ENCODE measurements at places on chromosomes 7 and 10.

- no peak overlapping the region for H3K27ac ChIP-seq
- DNase-seq, result no peak
- H3K27me3 ChIP-seq, result no peaks in the 10 kb centered on the region
- no peaks in the 10 kb centered on the region for H3K36me3 ChIP-seq
- peaks cover 19% of the 10 kb centered on the region for H3K4me1 ChIP-seq
- H3K4me3 ChIP-seq, result no peak overlapping the region
Measured at GRCh38 chr10:35328404-35329037, 7.8 kb upstream of the CCNY start.

DNA sequence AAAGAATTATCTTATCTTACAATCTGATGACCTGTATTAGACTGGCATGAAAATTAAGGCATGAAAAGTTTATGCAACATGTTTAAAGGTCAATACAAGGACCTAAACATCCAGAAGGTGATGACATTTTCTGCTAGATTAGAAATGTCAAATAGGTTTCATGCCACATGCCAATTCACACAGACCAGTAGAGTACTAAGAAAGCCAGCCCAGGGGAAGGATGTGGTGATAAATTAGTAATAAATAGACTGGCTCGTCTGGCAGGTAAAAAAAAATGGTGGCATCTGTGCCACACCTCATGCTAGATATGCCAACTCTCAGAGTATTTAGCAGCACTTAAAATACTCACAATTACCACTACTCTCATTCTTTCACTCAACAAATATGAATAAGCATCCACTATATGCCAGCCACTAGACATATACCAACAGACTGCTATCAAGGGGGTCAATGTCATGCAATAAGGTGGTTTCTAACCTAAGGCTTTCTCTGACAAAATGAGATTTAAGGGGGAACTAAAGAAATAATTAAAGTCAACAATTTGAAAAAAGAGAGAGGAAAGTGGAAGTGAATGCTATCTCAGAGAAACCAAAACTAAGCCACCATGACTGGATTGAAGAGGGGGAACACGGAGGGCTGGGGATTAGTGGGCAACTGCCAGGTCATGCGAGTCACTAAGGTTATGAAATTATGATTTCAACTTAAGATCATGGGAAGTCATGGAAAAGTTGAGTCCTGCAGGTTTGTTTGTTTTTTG, 83.5 kb downstream of the SGMS1 start:
- H3K36me3 ChIP-seq, result no peaks in the 10 kb centered on the region
- H3K4me3 ChIP-seq, result no peak overlapping the region
- H3K27ac ChIP-seq, result no peak overlapping the region
- peaks cover 9% of the 10 kb centered on the region for H3K4me1 ChIP-seq

DNA sequence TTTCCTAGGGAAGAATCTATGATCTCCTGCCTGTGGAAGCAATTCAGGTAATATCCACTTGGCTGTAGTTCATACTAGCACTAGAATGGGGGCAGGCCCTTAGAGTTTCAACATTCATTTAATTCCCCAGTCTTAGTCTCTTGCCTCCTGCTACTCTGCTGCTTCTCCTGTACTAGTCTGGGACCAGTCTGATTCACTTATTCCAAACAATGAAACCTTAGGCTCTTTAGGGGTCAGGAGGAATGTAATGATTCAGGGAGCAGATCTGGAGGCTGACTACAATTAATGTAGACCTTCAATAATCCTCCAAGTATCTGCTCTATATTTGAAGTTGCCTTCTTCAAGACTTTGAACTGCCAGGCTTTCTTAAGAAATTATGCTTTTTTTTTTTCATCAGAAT, 101.8 kb downstream of the GNAT3 start:
- no peaks in the 10 kb centered on the region for H3K27me3 ChIP-seq
- no peaks in the 10 kb centered on the region for H3K36me3 ChIP-seq
- H3K4me3 ChIP-seq, result no peak overlapping the region
- H3K4me1 ChIP-seq, result no peaks in the 10 kb centered on the region
- no peak overlapping the region for H3K27ac ChIP-seq

DNA sequence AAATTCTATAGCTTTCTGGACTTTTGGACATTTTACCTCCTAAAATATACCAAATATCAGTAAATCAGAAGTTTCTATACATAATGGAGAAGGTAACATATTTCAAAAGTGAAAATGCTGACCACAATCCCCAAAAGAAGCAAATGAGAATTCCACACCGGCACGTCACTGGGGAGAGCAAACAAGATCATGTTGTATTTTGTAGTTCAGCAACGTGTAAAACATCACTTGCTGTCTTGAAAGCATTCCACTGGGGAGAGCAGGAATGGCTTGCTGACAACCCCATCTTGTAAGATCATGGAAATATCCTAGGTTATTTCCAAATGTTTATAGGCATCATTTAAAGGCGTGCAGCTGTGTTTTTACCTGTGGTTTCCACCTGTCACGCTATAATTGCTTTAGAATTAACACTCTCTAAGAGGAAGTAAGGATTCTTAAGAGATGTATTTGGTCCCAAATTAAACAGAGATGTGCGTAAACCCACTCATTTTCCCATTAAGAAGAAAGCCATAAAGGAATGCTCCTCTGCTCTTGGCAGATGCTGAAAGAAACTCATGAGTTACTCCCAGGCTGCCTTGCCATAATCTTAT, 397.1 kb upstream of the POT1 start:
- no peaks in the 10 kb centered on the region for H3K4me1 ChIP-seq
- no peak for DNase-seq
- H3K4me3 ChIP-seq, result no peak overlapping the region
- H3K27ac ChIP-seq, result no peak overlapping the region
- H3K36me3 ChIP-seq, result no peaks in the 10 kb centered on the region

DNA sequence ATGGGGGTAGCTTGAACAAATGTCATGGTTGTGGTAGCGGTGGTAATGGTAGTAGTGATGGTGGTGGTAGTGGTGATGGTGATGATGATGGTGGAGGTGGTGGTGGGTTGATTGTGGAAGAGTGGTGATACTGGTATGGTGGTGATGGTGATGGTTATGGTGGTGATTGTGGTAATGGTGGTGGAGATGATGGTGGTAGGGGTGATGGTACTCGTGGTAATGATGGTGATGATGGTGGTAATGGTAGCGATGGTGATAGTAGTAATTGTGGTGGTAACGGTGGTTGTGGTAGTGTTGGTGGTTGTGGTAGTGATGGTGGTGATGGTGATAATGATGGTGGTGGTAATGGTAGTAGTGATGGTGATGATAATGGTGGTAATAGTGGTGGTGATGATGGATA, 65.7 kb upstream of the SDK1 start:
- no peak overlapping the region for H3K4me3 ChIP-seq
- no peaks in the 10 kb centered on the region for H3K27me3 ChIP-seq
- H3K4me1 ChIP-seq, result no peaks in the 10 kb centered on the region
- no peak overlapping the region for H3K27ac ChIP-seq
- DNase-seq, result no peak

GRCh38 chr7:130822642-130823041, 88.6 kb upstream of the KLF14 start:
- no peak for DNase-seq
- no peak overlapping the region for H3K4me3 ChIP-seq
- no peak overlapping the region for H3K27ac ChIP-seq
- no peaks in the 10 kb centered on the region for H3K4me1 ChIP-seq
- no peaks in the 10 kb centered on the region for H3K27me3 ChIP-seq
- H3K36me3 ChIP-seq, result no peaks in the 10 kb centered on the region

DNA sequence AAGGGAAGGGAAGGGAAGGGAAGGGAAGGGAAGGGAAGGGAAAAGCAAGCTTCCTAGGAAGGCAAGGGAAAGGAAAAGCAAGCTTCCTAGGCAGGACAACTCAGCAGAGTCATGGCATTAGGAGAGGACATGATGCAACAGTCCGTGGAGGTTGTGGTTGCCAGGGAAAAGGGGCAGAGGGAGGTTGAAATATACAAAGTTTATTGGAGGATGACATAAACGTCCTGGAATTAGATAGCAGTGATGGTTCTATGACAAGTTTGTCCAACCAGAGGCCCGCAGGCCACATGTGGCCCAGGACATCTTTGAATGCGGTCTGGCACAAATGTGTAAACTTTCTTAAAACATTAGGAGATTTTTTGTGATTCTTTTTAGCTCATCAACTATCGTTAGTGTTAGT, 59.8 kb upstream of the OPN4 start:
- no peak for DNase-seq
- H3K27ac ChIP-seq, result no peak overlapping the region
- no peak overlapping the region for H3K4me3 ChIP-seq
- H3K4me1 ChIP-seq, result no peaks in the 10 kb centered on the region
- H3K27me3 ChIP-seq, result no peaks in the 10 kb centered on the region

- no peaks in the 10 kb centered on the region for H3K36me3 ChIP-seq
- no peak overlapping the region for H3K4me3 ChIP-seq
- no peak overlapping the region for H3K27ac ChIP-seq
- H3K27me3 ChIP-seq, result no peaks in the 10 kb centered on the region
- peaks cover 20% of the 10 kb centered on the region for H3K4me1 ChIP-seq
Measured at GRCh38 chr10:49136525-49136924, 2.7 kb upstream of the FAM170B start.

Measured in ovary (tissue), 10 donors.